ENCODE measurements at places on chromosomes 11 and 22.
A peak's percentile ranks its signal among the peaks of the same experiment; 100 is the strongest.

- H3K4me3 ChIP-seq, result no peak overlapping the region
- H3K27me3 ChIP-seq, result no peaks in the 10 kb centered on the region
- peaks cover 42% of the 10 kb centered on the region for H3K4me1 ChIP-seq
- H3K27ac ChIP-seq, result no peak overlapping the region
- DNase-seq, result no peak
Measured at GRCh38 chr11:440065-441042, 1.5 kb downstream of the ANO9 start.

DNA sequence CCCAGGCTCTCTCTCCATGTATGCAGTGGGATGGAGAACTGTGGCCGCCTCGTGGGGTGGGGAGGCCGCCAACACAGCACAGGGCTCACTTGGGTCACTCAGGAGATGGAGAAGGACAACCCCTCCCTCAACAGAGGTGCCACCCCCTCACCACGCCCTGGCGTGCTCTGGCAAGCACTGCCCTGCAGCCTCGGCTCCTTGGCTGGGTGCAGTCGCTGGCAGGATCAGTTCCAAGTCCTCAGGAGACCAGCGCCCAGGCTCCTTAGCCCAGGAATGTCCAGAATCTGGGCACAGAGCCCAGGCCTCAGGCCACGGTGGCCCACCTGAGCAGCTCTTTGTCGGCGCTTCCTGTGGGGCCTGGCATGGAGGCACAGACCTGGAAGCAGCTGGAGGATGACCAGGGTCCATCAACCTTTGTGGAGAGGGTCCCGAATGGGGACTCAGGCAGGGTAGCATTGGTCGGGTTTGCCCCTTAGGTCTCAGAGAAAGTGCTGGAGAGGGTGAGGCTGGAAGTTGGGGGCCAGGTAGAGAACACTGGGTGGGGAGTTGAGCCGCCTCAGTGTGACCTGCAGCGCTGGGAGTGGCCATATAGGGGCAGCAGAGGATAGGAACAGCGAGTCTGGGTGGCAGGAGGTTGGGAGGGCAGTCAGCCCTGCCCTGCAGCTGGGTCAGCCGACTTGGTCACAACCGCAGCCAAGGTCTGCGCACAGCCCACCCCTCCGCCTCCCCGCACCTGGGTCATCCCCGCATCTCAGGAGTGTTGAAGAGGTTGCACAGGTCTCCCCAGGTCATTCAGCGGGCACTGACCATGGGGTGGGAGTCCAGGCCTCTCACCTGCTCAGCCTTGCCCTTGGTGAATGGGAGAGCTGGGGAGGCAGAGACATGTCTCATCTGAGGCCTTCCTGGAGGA, 8.2 kb downstream of the SUSD2 start:
- H3K4me3 ChIP-seq, result no peak overlapping the region
- no peaks in the 10 kb centered on the region for H3K27me3 ChIP-seq
- DNase-seq, result peak; percentile 24
- no peaks in the 10 kb centered on the region for H3K4me1 ChIP-seq
- no peak overlapping the region for H3K27ac ChIP-seq

- H3K27me3 ChIP-seq, result no peaks in the 10 kb centered on the region
- no peaks in the 10 kb centered on the region for H3K4me1 ChIP-seq
- no peak for DNase-seq
- no peak overlapping the region for H3K27ac ChIP-seq
- no peaks in the 10 kb centered on the region for H3K36me3 ChIP-seq
Measured at GRCh38 chr11:102241026-102241425, 76.3 kb upstream of the BIRC3 start.

DNA sequence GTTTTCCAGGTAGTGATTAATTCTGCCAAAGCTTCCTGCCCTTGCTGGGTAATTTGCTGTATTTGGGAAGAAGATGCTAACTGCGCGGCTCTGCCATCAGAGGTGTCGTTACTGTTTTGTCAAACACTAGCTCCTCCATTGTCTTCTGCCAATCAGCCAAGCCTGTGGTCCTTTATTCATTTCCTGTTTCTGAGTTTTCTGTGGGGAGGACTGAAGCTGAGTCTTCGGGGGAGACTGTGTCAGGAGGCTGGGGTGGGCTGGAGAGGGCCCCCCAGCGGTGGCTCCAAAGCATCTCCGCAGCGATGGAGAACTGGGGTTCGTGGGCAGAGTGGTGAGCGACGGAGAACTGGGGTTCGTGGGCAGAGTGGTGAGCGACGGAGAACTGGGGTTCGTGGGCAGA, 322.9 kb upstream of the B3GAT1 start:
- no peak overlapping the region for H3K4me3 ChIP-seq
- no peaks in the 10 kb centered on the region for H3K36me3 ChIP-seq
- H3K4me1 ChIP-seq, result no peaks in the 10 kb centered on the region
- H3K27me3 ChIP-seq, result no peaks in the 10 kb centered on the region

- peaks cover 14% of the 10 kb centered on the region for H3K4me1 ChIP-seq
- H3K36me3 ChIP-seq, result no peaks in the 10 kb centered on the region
- no peak for DNase-seq
- H3K27me3 ChIP-seq, result no peaks in the 10 kb centered on the region
- no peak overlapping the region for H3K27ac ChIP-seq
- no peak overlapping the region for H3K4me3 ChIP-seq
Measured at GRCh38 chr11:76800466-76801200, 17.5 kb downstream of the TSKU start.

- no peak for DNase-seq
- H3K27ac ChIP-seq, result no peak overlapping the region
- H3K4me3 ChIP-seq, result no peak overlapping the region
- H3K27me3 ChIP-seq, result no peaks in the 10 kb centered on the region
Measured at GRCh38 chr22:33034753-33035152, 23.4 kb downstream of the SYN3 start.

DNA sequence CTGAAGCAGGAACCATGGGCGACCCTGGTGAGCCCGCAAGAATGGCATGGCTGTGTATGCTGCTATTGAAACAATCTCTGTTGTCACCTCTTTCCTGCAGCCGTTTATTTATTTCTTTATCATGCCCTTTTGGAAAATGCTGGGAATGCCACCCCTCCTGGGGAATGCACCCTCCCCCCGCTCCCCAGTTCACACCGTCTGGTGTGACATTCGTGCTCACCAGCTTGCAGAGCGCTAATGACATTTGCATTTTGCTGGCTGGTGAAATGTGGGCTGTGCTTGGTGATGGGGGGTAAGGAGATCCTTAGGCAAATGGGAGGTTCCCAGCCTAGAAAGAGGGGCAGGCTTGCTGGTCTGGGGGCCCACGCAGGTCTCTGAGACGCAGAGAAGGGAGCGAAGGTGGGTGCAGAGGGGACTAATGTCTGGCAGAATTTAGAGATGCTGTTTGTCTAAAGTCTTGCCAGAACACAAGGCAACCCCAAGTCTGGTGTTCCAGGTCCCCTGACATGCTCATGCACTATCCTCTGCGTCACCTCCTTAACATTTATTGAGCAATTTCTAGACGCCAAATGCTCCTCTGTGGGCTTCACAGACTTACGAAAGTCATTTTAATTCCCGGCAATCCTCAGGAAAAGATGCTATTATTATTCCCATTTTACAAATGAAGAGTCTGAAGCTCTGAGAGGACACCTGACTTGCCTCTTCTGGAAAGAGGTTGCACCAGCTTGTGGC, 91.7 kb downstream of the TP53I11 start:
- H3K36me3 ChIP-seq, result no peaks in the 10 kb centered on the region
- no peak overlapping the region for H3K4me3 ChIP-seq
- H3K27me3 ChIP-seq, result no peaks in the 10 kb centered on the region

DNA sequence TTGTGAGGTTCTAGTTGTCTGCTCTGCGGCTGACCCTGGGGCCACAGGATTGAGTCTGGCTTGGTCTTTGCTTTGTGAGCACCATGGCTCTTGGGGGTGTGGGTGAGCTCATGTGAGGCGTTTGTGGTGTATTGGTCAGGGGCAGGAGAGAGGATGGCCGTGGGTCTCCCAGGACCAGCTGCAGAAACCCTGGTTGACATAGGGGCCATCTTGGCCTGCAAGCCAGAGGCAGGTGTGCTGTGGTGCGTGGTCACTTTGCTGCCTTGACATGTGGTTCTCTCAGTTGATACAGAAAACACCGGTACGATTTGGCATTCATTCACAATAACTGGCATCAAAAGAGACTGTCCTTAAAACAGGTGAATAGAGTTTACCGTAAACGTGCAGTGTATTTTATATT, 11.3 kb downstream of the PHRF1 start:
- H3K4me3 ChIP-seq, result no peak overlapping the region
- DNase-seq, result no peak
- H3K27ac ChIP-seq, result peak overlapping the region; percentile 41
- H3K27me3 ChIP-seq, result no peaks in the 10 kb centered on the region
- H3K36me3 ChIP-seq, result peaks cover 53% of the 10 kb centered on the region

DNA sequence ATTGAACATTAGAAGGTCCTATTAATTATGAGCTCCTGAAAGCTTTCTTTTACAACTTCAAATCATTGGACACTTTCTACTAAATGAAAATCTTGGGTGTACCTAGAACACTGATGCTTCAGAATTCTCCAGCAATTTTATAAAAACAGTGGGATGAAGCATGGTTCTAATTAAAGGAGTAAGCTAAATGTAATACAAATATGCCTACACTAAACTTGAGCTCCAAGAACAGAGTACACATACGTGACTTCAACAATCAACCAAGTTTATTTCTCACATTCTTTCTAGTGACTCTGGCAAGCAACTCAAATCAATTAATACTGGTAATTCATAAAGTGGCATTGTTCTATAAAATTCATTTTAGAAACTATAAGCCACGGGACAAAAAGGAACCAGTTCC, 55.5 kb downstream of the PITPNB start:
- no peak for DNase-seq
- peaks cover 9% of the 10 kb centered on the region for H3K36me3 ChIP-seq
- no peaks in the 10 kb centered on the region for H3K27me3 ChIP-seq
- no peak overlapping the region for H3K4me3 ChIP-seq

DNA sequence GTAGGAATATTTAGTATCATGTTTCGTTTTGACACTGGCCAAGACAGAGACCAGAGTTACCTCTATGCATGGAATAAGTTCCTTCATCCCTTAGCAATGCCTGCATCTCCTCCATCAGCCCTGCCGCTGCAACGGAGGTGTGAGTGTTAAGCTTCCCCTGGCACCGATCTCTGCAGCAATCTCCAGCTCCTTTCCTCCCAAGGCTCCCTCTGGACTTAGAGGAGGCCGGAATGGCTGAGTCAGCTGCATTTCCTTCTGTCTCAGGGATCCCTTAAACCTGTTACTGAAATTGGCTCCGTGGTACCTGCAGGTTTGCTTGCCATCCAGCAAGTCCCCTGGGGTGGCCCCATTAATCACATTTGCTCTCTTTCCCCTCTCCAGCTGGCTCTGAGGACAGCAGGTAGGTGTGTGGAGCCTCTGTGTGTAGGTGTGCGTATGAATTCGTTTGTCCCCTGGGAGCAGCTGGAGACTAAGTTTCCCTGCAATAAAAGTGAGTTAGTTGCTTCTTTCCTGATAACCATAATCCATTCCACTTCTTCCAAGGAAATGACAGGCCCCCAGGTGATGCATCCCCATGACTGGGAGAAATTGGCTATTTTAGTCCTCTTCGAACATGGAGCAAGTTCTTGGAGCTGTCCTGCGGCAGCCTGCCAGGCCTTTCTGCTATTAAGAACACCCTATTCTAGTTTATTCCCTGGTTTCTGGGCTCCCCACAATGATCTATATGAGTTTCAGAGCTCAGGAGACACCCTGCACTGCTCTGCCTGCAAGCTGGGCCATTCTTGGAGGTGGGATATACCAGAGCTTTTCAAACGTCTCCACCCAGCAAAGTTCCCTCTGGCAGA, 457.2 kb upstream of the CADM1 start:
- H3K27ac ChIP-seq, result no peak overlapping the region
- H3K4me3 ChIP-seq, result no peak overlapping the region
- no peaks in the 10 kb centered on the region for H3K36me3 ChIP-seq
- no peak for DNase-seq
- no peaks in the 10 kb centered on the region for H3K27me3 ChIP-seq

- no peaks in the 10 kb centered on the region for H3K27me3 ChIP-seq
- no peak overlapping the region for H3K4me3 ChIP-seq
- no peak for DNase-seq
- H3K4me1 ChIP-seq, result peaks cover 93% of the 10 kb centered on the region
- peaks cover 5% of the 10 kb centered on the region for H3K36me3 ChIP-seq
Measured at GRCh38 chr11:67413266-67413849, 2.1 kb upstream of the CARNS1 start.

DNA sequence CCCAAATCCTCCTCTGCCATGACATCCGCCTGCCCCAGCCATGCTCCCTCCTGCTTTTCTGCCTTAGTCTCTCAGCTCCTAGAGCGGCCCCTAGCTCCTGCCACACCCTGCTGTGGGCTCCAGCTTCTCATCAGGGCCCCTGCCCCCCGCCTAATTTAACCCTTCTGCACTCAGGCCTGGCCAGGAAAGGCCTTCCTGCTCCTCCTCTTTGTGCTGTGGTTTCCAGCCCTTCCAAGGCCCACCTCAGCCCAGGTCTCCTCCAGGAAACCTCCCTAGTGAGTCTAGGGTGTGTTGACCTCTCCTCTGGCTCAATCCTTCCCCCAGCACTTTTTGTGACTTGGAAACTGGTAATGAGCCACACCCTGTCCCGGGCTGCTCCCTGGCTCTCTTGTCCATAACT, 11.3 kb downstream of the PTPN5 start:
- DNase-seq, result no peak
- no peak overlapping the region for H3K4me3 ChIP-seq
- no peak overlapping the region for H3K27ac ChIP-seq
- no peaks in the 10 kb centered on the region for H3K36me3 ChIP-seq

GRCh38 chr22:29081517-29082236, 8.8 kb downstream of the KREMEN1 start:
- H3K4me1 ChIP-seq, result no peaks in the 10 kb centered on the region
- H3K27me3 ChIP-seq, result no peaks in the 10 kb centered on the region
- H3K27ac ChIP-seq, result no peak overlapping the region
- H3K4me3 ChIP-seq, result no peak overlapping the region
- DNase-seq, result no peak
- no peaks in the 10 kb centered on the region for H3K36me3 ChIP-seq

DNA sequence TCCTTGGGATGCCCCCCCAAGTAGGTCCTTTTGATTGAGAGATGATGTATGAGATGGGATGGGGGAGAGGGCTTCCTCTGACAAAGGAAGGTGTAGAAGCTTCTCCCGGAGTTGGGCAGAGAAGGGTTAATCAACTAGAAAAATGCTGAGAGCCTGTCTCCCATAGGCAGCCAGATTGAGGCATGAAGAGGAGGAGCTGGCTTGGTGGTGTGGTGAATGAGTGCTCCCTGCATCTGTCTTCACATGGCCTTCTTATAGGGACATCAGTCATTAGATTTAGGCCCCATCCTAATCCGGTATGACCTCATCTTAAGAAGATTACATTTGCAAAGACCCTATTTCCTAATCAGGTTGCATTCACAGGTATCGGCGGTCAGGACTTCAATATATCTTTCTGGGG, 61.1 kb downstream of the NFAM1 start:
- H3K36me3 ChIP-seq, result no peaks in the 10 kb centered on the region
- peaks cover 18% of the 10 kb centered on the region for H3K4me1 ChIP-seq
- no peak overlapping the region for H3K27ac ChIP-seq
- DNase-seq, result no peak

Measured in CD4-positive, alpha-beta memory T cell (primary cell).